ENCODE measurements at places on chromosomes 11 and 22.

GRCh38 chr11:20844216-20844615, 174.8 kb downstream of the NELL1 start:
- no peak for DNase-seq

DNA sequence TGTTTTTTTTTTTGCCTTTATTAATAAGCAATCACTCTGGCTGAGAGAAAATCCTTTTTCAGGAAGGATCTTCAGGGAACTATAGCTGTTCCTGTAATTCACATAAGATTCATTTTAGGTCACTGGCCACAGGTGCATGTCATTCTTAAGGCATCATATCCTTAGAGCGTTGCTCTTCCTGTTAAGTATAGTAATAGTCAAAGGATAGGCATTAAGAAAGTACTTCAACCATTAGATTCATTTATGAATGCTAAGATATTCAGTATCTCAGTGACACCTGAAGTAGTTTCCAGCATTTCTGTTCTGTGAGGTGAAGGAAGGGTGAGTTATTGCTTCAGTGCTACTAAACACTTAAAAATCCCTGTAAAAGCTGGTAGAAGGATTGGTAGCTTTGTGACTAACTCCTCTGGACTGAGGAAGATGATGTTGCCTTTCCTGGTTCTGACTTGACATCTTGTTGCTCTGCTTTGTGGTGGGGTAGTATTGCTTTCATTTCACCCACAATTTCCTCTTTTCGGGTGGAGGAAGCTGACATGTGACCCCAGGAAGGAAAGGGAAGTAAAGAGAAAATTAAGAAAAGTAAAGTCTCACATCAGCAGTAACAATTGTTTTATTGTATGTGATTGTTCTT, 34.7 kb downstream of the RNF169 start:
- no peak for DNase-seq

- no peak for DNase-seq
Measured at GRCh38 chr11:131829725-131830124, 459.3 kb downstream of the NTM start.

DNA sequence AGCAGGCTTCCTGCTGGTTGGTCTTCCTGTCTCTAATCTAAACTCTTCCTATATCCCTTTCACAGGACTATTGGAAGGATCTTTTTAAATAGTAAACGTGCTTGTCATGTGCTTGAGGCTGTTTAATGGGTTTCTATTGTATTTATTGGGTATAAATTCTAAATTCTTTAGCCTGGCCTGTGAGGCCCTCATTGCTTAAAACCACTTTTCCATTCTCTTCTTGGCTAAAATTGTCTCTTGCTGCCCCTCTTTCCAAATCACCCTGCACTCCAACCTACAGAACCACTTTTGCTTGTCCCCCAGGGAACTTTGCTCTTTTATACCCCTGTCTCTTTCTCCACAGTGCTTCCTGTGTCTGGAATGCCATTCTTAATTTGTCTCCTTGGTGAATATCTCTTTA, 46.4 kb upstream of the MUC15 start:
- DNase-seq = no peak

GRCh38 chr11:12224537-12224893, 114.1 kb downstream of the MICAL2 start:
- DNase-seq = peak; percentile 96

DNA sequence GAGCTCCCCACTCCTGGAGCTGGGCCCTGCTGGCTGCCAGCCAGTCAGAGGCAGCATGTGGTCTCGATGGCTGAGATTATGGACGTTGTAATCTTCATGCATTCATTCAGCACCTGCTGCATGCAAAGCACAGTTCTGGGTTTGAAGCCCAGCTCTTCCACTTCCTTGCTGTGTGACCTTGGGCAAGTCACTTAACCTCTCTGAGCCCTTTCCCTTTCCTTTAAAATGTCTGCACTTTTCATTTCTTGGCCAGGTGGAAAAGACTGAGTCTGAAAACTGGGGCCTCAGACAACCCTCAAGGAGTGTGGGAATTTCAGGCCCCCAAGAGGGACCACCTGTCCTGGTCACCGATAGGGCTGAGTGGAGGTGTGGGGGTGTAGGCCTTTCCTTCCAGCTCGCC, 24.6 kb upstream of the MYEOV start:
- DNase-seq = no peak

DNA sequence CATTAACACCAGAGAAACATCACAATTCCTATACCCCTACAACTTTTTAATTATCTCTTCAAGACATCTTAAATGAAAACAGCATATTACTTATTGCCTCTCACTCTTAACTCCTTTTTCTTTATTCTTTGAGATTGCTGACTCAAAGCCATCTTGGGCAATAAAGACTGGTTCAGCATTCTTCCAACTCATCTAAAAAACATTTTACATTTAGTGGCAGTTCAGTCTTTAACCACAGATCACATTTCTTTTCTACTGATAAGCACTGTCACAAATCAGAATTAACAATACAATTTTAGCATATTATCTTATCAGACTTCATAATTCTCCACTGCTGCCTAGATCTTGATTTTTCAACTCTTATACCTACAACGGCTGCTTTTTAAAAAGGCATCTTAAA, 34.0 kb downstream of the SIK3 start:
- DNase-seq = no peak

GRCh38 chr22:41383085-41383484, 1.3 kb downstream of the TEF start:
- no peak for DNase-seq

- DNase-seq = peak; percentile 45
Measured at GRCh38 chr11:78220218-78221157, 31.8 kb downstream of the USP35 start.

DNA sequence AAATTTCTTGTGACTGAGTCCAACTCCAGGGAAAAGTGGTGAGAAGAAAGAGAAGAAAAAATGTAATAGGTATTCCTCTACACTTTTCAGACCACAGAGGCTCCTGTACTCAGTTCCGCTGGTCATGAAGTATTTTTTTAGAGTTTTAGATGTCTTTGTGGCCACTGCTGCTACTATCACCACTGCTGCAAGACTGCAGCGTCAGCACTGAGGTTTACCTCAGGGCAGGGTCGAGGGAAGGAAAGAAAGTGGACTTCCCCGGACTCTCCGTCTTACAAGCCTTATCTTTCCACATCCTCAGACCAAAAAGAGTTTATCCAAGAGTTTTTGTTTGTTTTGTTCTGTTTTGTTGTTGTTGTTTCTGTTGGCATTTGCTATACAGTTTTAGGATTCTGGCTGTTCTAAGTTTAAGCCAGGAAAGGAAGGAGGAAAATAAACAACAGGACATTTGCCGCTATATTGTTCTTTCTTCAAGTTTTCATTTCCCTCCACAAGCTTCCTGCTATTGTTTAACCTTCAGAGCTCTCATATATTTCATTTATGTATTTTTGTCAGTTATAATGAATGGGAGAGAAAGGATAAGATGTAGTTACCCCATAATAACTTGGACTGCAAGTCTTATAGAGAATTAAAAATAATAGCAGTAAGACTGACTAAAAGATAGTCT, 919.3 kb downstream of the NTM start:
- DNase-seq = no peak

DNA sequence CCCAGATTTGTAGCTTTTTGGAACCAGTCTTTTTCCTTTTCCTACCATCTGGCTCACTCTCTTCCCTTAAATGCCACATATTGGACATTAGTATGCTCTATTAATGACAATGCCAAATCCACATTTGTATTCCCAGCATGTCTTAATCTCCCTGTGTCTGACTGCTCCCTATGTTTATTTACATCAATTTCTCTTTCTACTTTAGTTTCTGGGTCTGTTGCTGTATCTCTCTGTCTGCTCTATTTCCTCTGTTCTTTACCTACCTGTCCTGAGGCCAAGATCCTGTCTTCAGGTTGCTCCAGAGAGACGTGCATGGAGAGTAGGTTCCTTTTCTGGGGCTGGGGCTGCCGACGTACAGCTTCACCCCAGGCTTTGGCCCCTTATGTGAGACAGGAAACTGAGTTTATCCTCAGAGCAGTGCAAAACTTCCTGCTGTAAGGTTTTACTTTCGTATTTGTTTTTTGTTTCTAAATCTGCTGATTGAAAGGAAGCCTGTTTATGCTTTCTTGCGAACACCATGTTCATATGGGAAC, 25.6 kb downstream of the OR2AG2 start:
- peak; percentile 58 for DNase-seq

DNA sequence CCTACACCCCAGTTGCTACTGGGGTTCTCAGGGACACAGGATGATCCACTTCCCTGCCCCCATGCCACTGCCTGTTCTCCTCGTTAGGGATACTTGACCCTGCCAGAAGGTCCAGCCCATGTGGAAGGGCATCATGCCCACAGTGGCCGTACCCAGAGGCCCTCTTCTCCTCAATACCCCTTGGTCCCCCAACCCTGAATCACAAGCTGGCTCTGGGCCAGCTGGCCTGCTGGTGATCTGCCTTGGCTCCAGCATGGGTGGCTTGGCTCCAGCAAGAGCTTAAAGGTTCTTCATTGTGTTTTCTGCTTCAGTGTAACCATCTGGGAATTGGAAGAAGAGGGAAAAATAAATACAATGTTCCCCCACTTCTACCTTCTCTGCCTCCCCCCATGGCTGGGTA, 11.1 kb upstream of the TPBGL start:
- DNase-seq = no peak

DNA sequence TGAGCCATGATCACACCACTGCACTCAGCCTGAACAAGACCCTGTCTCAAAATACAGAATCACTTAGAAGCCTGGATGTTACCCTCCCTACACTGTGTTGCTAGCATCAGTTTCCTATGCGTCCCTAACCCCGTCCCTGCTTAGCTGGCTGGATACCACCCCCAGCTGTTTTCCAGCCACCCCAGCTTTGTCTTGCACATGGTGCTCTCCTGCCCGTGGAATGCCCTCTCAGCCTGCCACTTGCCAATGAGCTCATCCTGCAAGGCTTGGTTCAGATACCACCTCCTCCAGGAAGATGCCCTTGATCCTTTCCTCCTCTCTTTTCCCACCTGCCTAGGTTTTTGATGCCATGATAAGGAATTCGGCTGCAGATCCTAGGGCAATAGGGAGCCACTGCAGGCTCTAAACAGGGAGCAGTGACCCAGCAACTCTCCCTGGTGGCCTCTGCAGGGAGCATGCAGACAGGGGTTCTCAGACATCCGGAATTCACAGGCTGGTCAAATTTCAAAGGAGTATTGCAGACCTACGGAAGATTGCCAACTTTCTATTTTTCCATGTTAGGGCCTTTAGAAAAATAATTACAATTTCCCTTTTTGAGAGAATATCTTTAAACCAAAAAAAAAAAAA, 52.7 kb upstream of the WNT7B start:
- DNase-seq = peak; percentile 3

DNA sequence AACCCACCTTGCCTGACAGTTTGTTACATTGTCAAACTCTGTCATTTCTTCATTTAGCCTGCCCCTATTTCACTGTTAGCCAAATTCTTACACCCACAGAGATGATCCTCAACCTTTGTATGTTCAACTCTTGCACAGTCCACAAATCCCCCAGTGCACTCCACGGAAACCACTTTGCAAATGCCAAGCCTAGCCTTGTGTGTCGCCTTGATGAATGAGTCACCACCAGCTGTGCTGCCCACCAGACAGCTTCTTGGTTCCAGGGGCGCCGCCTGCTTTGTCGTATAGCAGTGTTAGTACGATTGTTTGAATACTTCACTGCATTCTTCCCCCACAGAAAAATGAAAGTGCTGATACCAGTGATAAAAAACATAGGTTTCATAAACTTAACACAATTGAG, 686.3 kb downstream of the NTM start:
- no peak for DNase-seq

DNA sequence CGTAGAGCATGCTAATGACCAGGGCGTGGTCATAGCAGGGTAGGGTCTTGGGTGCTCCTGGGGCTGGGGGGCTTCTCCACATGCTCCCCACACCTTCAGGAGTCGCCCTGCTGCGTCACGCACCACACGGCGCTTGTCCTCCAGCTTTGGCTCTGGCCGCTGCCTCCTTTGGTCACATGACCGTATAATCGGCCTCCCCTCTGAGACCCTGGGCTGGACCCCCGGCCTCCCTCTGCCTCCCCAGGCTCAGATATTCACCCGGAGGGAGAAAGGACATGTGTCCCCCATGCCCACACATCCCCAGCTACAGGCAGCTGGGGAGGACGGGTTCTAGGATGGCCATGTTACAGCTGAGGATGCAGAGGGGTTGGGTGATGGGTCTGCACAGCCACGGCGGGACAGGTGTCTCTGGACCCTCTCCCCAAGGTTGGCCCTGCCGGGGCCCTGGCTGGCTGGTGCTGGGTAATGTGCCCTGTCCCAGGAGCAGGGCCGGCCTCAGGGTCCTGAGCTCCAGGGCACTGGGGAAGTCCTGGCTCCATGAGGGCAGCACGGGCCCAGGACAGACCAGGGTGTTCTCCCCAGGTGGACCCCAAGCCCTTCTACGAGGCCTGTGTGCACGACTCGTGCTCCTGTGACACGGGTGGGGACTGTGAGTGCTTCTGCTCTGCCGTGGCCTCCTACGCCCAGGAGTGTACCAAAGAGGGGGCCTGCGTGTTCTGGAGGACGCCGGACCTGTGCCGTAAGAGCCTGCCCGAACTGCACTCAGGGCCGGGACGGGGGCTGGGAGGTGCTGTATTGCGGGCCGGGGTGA, 14.5 kb downstream of the MUC2 start:
- DNase-seq = no peak

DNA sequence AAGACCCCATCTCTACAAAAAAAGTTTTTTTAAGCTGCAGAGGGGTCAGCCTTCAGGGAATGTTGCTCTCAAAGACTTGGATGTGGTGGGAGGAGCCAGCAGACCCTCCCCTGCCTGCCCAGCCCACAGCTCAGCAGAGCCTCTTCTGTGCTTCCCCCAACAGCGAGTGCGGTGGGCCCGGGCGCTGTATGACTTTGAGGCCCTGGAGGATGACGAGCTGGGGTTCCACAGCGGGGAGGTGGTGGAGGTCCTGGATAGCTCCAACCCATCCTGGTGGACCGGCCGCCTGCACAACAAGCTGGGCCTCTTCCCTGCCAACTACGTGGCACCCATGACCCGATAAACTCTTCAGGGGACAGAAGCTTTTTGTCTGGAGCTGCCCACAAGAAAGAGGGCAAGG, 10.5 kb downstream of the TMA7B start:
- DNase-seq = no peak

GRCh38 chr11:18775492-18776292, 15.9 kb downstream of the PTPN5 start:
- DNase-seq = peak; percentile 88

DNA sequence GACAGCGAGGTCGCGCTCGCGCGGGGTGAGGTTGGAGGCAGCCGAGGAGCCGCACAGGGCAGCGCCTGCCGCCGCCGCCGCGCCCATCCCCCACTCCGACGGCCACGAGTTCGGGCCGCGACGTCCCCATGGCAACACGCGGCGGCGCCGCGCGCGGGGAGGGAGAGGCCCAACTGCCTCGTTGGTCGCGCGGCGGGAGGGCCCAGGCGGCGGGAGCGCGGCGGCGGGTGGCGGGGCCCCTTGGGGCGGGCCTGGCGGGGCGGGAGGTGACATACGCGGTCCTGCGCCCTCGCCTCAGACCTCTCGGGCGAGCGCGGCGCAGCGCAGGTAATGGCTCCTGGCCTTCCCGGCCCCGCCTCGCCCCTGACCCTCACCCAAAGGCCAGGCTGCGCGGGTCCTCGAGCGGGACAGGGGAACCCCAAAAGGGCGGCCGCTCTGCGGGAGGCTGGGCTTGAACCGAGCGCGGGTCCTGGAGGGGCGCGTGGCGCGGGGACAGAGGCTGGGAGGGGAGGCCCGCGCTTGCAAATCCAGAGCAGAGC, at the start of gene DEUP1:
DEUP1 (plus strand) TSS at position 297 of the 539 bp plus-strand sequence. CDS start 1,518 bp downstream, outside the sequence.
- peak; percentile 65 for DNase-seq

GRCh38 chr11:1997755-1998154, at the start of gene H19:
Gene H19, minus strand, starts transcription at chr11:1997842.
- no peak for DNase-seq

- no peak for DNase-seq
Measured at GRCh38 chr22:45445031-45445710, 31.7 kb downstream of the RIBC2 start.
